Fibroblast of lung (primary cell): ENCODE measurements at places on chromosomes 16 and 17. TPM values are rescaled to one million over a fixed set of nuclear protein-coding genes. Genes with fewer than 3 reads are reported as not detected.

DNA sequence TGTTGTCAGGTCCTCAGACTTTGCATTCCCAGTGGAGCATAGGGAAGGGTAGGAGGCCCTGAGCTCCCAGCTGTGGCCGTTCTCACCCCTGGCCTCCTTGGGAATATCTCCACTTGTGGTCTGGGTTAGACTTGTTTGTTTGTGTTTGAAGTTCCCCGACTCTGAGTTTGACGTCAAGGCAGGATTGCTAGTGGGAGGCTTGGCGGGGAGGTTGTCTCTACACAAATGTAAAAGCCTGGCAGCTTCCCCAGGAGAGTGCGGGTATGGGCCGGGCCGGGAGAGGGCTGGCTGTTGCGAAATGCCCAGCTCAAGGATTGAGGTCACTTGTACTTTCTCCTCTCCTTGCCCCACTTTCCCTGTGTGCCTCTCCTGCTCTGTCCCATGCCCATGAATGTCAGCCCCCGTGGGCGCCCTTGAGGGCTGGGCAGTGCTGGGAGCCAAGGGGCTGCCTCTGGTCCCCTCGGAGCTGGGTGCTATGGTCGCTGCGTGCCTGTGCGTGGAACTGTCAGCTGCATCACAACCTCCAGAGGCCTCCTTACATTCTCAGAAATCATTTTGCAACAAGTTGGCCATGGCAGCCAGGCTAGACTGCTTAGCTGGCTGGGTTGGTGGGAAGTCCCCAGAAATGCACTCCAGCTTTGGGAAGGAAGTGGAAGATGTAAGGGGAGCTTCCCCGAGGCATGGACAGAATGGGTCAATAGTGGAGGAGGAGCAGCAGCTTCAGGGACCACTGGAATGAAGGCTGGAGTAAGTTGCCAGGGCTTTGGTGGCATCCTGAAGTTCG, 84.3 kb downstream of the KSR1 start:
- H3K27me3 ChIP-seq = peaks cover 4% of the 10 kb centered on the region
- peak overlapping the region; percentile 59 for H3K27ac ChIP-seq
- peaks cover 12% of the 10 kb centered on the region for H3K4me1 ChIP-seq
- H3K36me3 ChIP-seq = no peaks in the 10 kb centered on the region
- peak overlapping the region; percentile 24 for H3K4me3 ChIP-seq
- DNase-seq = peak; percentile 100

DNA sequence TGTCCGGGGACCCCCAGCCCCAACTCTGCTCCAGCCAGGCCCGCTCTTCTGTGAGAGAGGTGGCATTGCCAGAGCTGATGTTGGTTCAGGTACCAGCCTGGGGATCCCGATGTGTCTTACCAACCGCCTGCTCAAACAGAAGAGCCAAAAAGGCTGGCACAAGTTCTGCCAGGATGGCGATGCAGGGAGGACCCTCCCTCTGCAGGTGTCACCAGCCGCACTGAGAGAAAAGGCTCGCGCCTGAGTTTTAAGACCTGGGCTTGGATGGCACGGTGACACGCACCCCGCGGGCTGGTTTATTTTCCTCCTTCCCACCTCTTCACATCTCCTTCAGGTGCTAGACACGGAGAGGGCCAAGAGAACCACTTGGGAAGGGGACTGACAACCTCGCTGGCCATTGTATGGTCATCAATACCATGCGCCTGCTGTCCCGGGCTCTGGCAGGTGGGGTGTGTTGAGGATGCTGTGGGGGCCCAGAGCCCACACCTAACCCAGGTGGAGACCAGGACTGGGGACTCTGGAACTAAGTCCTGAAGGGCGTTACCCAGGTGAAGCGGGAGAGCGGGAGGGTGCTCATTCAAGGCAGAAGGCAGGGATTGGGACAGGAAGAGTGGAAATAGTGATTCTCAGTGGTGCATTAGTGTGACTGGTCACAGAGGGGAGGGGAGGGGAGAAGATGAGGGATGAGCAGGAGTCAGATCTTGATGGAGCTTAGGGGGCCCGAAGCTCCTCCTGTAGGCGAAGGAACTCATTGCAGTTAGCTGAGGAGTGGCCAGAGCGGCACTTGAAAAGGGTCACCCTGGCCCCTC, 16.3 kb downstream of the FOXJ1 start:
- H3K27me3 ChIP-seq = peaks cover 5% of the 10 kb centered on the region
- H3K36me3 ChIP-seq = no peaks in the 10 kb centered on the region
- H3K27ac ChIP-seq = no peak overlapping the region
- H3K4me1 ChIP-seq = no peaks in the 10 kb centered on the region

- DNase-seq = no peak
- H3K4me1 ChIP-seq = no peaks in the 10 kb centered on the region
- no peaks in the 10 kb centered on the region for H3K27me3 ChIP-seq
- H3K27ac ChIP-seq = no peak overlapping the region
Measured at GRCh38 chr16:53523971-53524548, 21.1 kb upstream of the AKTIP start.

- DNase-seq = no peak
- H3K27ac ChIP-seq = no peak overlapping the region
- H3K27me3 ChIP-seq = no peaks in the 10 kb centered on the region
Measured at GRCh38 chr16:8047736-8048135, 542.6 kb downstream of the TMEM114 start.

- H3K27ac ChIP-seq = no peak overlapping the region
- no peak overlapping the region for H3K4me3 ChIP-seq
- H3K27me3 ChIP-seq = no peaks in the 10 kb centered on the region
Measured at GRCh38 chr16:87240211-87241136, 76.7 kb downstream of the C16orf95 start.

DNA sequence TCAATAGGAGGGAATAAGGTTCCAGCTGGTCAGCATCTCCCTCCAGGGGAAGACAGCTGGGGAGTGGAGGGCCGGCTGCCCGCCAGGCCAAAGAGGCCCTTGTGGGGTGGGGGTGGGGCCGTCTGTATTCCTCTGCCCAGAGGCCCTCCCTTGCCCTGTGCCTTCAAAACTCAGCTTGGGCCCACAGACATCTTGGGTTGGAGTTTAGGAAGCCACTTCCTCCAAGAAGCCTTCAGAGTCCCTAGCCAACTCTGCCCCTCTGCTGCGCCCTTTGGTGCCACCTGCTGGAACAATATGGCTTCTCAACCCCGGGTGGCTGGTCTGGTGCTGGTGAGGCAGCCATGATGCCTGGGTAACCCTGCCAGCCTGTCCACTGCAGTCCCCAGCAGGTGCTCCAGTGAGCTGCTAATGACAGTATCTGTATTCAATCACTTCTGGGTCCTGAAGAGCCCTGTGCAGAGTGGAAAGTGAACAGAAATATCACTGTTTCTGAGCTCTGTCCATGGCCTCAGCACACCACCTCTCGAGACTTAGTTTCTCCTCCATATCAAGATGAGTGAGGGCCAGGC, 16.7 kb downstream of the HSD11B2 start:
- no peaks in the 10 kb centered on the region for H3K27me3 ChIP-seq
- no peak overlapping the region for H3K27ac ChIP-seq
- DNase-seq = no peak
- peaks cover 8% of the 10 kb centered on the region for H3K36me3 ChIP-seq
- H3K4me3 ChIP-seq = no peak overlapping the region
- H3K4me1 ChIP-seq = peaks cover 27% of the 10 kb centered on the region

DNA sequence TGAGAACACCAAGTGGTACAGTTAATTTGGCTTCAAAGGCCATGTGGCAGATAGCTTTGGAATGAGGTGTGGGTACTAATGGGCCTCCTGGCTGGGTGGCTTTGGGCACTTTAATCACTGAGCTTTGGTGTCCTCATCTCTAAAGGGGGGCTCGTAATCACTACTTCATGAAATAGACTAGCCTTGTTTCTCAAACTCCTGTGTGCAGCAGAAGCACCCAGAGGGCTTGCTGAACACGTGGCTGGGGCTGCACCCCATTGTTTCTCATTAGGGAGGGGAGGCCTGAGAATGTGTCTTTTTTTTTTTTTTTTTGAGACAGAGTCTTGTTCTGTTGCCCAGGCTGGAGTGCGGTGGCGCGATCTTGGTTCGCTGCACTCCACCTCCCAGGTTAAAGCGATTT, 5.8 kb downstream of the EPN2 start:
- H3K27ac ChIP-seq = no peak overlapping the region
- peaks cover 4% of the 10 kb centered on the region for H3K4me1 ChIP-seq
- no peak overlapping the region for H3K4me3 ChIP-seq
- no peaks in the 10 kb centered on the region for H3K27me3 ChIP-seq
- peaks cover 2% of the 10 kb centered on the region for H3K36me3 ChIP-seq

- H3K4me3 ChIP-seq = peak overlapping the region; percentile 21
- H3K4me1 ChIP-seq = peaks cover 32% of the 10 kb centered on the region
- peak overlapping the region; percentile 100 for H3K27ac ChIP-seq
- H3K27me3 ChIP-seq = no peaks in the 10 kb centered on the region
- H3K36me3 ChIP-seq = peaks cover 13% of the 10 kb centered on the region
Measured at GRCh38 chr17:7840875-7841274, 6.9 kb downstream of the KDM6B start.

- no peaks in the 10 kb centered on the region for H3K27me3 ChIP-seq
- H3K27ac ChIP-seq = no peak overlapping the region
Measured at GRCh38 chr17:33015716-33016346, 24.2 kb downstream of the SPACA3 start.

DNA sequence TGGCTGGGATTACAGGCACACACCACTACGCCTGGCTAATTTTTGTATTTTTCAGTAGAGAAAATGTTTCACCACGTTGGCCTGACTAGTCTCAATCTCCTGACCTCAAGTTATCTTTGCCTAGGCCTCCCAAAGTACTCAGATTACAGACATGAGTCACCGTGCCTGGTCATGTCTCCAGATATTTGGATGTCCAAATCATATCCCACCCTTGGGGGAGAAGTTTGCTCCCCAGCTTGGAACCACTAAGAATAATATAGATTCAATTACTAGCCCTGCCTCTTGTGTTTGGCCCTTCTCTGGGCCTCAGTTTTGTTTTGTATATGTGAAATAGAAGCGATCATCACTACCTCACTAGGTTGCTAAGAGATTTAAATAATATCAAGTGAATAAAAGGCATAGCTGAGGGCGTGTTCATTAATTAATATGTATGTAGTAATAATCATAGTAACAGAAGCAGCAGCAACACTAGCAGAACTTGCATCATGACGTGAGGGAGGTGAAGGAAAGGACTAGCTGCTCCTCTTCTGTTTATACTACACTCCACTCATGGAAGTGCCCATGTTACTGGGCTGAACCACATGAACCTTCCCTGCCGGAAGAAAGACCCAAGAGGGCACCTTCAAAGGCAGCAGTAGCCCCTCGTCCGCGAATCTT, 253.6 kb upstream of the XYLT1 start:
- H3K36me3 ChIP-seq = no peaks in the 10 kb centered on the region
- no peaks in the 10 kb centered on the region for H3K4me1 ChIP-seq
- H3K27ac ChIP-seq = peak overlapping the region; percentile 43
- no peaks in the 10 kb centered on the region for H3K27me3 ChIP-seq
- DNase-seq = peak; percentile 65

GRCh38 chr17:7340179-7340578, 3.9 kb downstream of the ACAP1 start:
- no peak overlapping the region for H3K4me3 ChIP-seq
- peak; percentile 31 for DNase-seq
- no peak overlapping the region for H3K27ac ChIP-seq
- no peaks in the 10 kb centered on the region for H3K36me3 ChIP-seq
- peaks cover 9% of the 10 kb centered on the region for H3K27me3 ChIP-seq

GRCh38 chr17:74185571-74186185, 17.8 kb upstream of the RPL38 start:
- no peaks in the 10 kb centered on the region for H3K27me3 ChIP-seq
- no peak for DNase-seq
- no peak overlapping the region for H3K27ac ChIP-seq
- no peaks in the 10 kb centered on the region for H3K36me3 ChIP-seq
- no peaks in the 10 kb centered on the region for H3K4me1 ChIP-seq
- H3K4me3 ChIP-seq = no peak overlapping the region

DNA sequence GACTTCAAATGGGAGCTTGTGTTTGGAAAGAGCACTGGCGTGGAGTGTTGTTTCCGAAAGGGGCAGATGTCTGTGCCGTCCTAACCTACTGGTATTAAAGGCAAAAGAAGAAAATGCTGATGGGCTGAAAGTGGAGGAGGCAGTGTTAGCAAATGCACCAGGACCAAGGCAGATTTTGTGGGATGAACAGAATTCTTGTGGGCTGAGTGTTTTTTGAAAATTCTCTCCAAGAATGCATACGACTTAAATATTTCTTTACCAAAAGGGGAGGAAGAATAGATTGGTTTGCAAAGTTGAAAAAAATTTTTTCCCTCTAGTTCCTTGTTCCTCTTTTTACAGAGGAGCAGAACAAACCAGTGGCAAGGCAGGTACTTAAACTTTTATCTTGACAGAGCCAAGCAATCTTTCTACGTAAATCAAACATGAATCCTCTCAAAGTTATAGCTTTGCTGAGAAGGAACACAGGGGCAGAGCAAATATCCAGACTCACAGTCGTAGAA, 16.8 kb downstream of the MARCHF10 start:
- H3K27me3 ChIP-seq = no peaks in the 10 kb centered on the region
- peaks cover 15% of the 10 kb centered on the region for H3K4me1 ChIP-seq
- no peaks in the 10 kb centered on the region for H3K36me3 ChIP-seq
- no peak overlapping the region for H3K4me3 ChIP-seq

GRCh38 chr17:74799097-74799496, 23.0 kb upstream of the NAT9 start:
- H3K27ac ChIP-seq = no peak overlapping the region
- DNase-seq = no peak
- peaks cover 2% of the 10 kb centered on the region for H3K4me1 ChIP-seq
- H3K4me3 ChIP-seq = no peak overlapping the region

DNA sequence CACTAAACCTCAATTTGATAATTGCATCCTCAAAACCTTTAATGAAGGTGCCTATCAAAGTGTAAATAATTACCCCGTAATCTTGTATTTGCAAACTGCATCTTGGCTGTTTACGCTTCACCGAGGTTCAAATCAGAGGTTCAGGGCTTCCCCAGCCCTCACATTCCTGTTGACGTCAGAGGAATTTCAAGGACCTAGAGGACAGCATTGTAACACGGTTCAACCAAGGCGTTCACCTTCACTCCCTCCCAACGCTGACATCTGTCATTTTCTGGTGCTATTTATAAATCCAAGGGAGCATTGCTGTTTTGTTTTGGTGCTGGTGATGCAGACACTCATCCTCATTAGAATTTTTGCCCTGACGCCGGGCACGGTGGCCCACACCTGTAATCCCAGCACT, 691.6 kb upstream of the RBFOX1 start:
- no peak for DNase-seq
- no peak overlapping the region for H3K4me3 ChIP-seq
- no peaks in the 10 kb centered on the region for H3K36me3 ChIP-seq
- no peaks in the 10 kb centered on the region for H3K4me1 ChIP-seq

DNA sequence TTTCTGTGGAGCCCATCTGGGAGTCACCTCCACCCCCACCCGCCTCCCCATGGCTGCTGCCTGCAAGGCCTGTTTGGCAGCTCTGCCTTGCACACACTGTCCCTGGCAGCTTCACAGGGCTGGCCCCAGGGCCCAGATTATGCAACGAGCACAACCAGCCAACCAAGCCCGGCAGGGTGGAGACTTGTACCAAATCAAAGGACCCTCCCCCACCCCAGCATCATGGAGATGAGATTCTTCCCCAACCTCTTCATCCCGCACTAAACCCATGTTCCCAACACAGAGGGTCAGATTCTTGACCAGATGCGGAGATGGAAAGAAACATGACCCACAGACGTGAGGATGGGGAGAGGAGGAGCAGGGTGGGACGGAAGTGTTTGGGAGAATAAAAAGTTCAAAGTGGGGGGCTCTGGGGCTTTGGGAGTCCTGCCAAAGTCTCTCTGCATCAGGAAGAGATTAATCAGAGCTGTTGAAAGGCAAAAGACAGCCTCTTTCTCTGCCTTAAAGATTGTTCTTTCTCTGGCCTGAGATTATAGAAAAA, 3.8 kb downstream of the SMARCD2 start:
- peaks cover 13% of the 10 kb centered on the region for H3K36me3 ChIP-seq
- H3K4me1 ChIP-seq = peaks cover 17% of the 10 kb centered on the region

GRCh38 chr16:22206842-22207714, 1.0 kb downstream of the EEF2K start:
- H3K36me3 ChIP-seq = peaks cover 2% of the 10 kb centered on the region
- H3K27ac ChIP-seq = peak overlapping the region; percentile 80
- peak; percentile 69 for DNase-seq

The DVL2 gene
- total RNA-seq = 91.8 and 95.8 TPM in 2 replicates

The SGCA gene
- 4.1 and 4.3 TPM in 2 replicates for total RNA-seq

The STH gene
- not detected in 2 replicates for total RNA-seq

The ADAD2 gene
- total RNA-seq = not detected in 2 replicates

The FAM20A gene
- 14.9 and 16.2 TPM in 2 replicates for total RNA-seq
